ENCODE measurements at places on chromosomes 1 and 21.

DNA sequence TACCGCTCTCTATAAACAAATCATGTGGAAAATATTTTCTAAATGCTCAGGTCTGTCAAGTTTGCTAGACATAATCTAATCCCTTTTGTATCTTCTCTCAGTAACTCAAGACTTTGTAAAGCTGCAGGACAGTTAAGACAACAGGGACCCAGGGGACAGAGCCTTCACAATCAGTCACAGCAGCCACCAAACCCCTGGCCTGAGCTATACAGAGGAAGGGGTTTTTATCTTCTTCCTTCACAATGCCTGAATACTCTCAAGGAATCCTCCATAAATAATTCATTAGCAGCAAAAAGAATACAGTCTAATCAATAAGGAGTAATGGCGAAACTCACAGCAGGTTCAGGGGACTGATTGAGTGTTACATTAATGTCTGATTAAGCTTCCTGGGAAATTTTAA, 368.3 kb downstream of the SMYD3 start:
- DNase-seq = no peak

GRCh38 chr1:92577261-92577895, 90.7 kb upstream of the GFI1 start:
- no peak for DNase-seq

DNA sequence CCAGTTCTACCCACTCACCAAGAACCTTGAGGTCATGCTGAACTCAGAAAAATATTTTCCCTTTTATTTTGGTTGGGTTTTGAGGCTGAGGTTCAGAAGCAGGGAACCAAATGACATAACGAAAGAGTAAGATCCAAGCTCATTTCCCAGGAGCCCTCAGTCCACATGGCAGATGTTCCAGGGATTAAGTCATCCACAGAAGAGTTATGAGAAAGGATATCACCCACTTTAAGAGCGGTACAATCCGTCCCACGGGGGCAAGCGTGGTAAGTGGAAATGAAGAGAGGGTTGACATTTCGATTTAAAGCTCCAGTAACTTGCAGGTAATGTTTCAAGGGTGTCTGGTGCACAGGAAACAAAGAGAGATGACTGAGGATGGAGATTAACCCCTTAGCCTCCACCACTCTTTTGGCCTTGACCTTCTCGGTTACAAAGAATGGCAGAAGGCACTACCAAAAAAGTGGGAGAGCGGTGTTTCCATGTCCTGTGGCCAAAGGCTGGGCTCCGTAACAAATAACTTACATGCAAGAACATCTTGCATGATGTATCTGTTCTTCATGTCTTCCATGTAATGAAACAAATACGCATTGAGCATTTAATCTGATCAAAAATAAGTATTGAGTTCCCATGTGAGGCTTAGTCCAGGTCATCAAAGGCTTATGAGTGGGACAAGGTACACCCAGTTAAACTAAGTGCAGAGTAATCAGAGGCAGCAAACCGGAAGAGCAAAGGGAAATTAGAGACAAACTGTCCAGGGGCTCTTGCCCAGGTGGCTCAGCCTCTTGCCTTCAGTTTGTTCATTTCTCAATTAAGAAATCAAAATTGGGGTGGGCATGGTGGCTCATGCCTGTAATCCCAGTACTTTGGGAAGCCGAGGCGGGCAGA, 241.4 kb downstream of the TOMM20 start:
- DNase-seq = no peak

GRCh38 chr1:225886159-225887029, 2.6 kb downstream of the LEFTY1 start:
- DNase-seq = no peak

DNA sequence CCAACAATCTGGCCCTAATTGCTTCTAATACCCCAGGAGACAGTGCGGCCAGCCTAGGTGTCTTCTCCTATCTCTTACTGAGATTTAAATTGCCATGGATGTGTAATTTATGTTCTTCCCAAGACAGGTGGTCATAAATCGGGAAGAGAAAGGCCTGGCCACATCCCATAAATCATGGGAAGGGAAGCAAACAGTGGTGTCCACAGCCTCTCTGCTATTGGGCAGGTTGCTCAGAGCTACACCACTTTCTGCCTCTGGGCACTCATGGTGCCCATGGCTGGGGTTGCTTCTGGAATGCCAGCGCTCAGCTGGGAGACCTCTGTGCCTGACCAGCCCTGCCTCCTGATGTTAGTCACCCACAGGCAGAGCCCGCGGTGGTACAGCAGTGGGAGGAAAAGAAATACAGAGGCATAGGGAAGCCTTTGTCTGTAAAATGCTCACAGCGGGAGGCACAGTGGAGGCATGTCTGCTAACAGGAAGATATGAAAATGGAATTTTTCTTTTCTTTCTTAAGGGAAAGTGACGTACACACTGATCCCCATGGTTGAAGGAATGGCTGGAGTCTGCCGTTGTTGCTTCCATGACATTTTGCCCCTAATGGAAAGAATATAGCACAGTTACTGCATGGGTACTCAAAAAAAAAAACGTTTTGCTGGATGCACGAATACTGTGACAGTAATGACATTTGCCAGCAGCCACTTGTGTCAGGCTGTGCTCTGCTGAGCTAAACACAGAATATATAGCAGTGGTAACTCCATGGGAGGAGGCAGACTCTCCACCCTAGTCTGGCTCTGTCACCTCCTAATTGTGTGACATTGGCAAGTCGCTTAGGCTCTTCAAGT, 21.9 kb downstream of the MTARC1 start:
- DNase-seq = no peak

DNA sequence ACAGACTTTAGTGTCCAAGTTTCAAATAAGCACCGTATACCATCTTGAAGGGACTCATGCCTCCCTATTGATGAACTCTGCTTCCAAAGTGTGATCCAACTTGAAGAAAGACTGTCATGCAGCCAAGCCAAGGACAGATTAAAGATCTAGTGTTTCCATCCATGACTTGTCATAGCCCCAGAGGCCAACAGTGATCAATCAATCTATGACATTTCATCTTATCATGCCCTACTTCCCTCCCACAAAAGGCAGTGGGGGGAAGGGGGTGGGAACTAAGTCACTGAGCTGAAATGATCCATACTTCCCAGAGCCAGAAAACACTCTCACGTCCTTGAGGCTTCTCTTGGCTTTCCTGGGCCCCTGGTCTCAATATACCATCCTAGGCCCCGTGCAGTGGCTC, 4.0 kb downstream of the SERPINC1 start:
- DNase-seq = no peak

DNA sequence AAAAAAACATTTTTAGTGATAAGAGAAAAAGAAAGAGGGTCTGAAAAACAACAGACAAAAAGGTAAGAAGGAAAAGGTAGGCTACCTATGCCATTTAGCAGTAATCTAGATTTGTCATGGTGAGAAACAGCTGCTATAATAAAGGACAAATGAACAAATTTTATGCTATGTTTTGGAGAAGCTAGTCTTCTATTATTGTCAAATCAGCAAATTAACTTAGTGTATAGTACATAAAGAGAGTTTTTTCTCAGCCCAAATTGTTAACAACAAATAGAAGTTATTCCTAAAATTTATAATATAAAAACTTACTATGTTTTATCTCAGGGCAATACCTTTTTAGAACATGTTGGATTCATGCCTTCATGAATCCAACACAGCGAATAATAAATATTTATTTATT, 88.7 kb downstream of the KIFAP3 start:
- no peak for DNase-seq

DNA sequence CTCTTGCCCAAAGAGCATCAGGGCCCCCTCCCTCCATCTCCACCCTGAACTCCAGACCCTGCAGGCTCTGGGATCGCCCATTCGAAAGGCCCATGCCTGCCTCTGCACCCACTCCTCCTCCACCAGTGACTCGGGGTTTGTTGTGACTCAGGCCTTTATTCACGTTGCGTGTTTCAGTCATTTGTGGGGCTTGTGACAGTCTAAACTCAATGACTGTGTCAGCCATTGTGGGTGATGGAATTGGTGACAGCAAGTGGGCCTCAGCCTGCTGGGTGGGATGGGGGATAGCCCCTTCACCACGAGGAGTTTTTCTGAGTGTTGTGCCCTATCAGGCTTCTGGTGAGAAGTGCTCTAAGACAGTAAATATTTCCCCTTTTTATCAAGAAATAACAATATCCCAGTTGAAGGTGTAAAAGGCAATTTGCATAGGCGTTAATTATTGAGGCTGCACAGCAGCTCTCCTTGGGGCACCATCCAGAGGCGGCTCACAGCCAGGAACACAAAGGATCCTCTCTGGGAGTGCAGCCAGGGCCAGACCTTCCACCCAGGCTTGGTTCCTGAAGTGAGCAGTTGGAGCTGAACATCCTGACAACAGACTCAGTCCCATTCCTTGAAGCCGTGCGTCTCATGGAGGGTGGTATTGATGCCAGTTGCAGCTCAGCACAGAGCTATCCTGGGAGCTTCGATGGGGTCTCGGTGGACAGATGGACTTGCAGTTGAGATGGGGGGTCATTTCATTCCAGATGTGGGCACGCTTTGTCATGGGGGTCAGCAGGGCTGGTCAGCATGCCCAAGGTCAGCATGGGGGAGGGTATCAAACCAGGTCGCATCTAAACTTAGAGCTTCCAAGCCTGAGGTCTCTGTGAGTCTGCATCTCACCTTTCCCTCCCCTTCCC, 135.6 kb upstream of the CACNA1E start:
- no peak for DNase-seq

DNA sequence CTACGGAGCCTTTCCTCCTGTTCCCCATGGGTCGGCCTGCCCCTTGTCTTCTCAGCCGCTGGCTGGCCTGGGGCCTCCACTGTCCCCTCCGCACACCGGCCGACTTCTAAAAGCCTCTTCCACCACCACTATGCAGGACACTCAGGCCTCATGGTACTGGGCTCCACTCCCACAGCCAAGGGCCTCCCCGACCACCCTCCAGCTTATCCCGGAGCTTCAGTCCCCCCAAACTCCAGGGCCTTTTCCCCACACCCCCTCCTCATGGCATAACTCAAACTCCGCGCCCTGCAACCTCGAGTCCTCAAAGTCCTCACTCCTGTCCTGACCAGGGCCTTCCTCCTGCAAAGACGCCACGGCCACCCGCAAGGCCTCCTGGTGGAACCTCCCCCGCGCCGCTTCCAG, 2.0 kb downstream of the LRRC41 start:
- no peak for DNase-seq

Measured in AG04450 (cell line).